ENCODE measurements at places on chromosomes 4 and X. TPM values are rescaled to one million over a fixed set of nuclear protein-coding genes. Genes with fewer than 3 reads are reported as not detected.

DNA sequence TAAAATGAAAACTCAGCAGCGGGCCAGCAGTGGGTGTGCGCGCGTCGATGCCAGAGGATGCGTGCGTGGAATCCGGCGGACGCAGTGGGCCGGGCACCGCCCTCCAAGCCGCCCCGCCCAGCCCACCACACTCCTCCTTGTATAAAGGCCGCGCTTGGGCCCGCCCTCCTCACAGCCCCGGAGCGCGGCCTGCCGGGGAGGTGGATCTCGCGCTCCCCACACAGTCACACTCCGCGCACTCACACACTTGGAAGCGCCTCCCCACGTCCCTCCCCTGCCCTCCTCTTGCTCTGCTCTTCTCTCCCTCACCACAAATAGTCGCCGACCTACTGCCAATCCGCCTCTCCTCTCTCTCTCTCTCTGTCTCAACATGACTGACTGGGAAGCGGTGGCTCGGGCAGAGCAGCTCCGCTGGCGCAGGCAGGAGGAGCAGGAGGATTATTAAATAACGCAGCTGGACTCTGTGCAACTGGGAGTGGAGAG lies at the start of gene CCSER1:
CCSER1 (plus strand) TSS at position 172 of the 483 bp plus-strand sequence.
- DNase-seq: peak; percentile 87

NAP1L5 gene
- total RNA-seq: 7.0 TPM

- no peak for DNase-seq
Measured at GRCh38 chrX:10747975-10748374, 127.6 kb upstream of the MID1 start.

PPBP gene
- 1.3 TPM for total RNA-seq

PRSS12 gene
- 2.2 TPM for total RNA-seq

- no peak for DNase-seq
Measured at GRCh38 chrX:24561121-24561520, 86.0 kb downstream of the PCYT1B start.

CENPVL1 gene
- total RNA-seq: not detected

DNA sequence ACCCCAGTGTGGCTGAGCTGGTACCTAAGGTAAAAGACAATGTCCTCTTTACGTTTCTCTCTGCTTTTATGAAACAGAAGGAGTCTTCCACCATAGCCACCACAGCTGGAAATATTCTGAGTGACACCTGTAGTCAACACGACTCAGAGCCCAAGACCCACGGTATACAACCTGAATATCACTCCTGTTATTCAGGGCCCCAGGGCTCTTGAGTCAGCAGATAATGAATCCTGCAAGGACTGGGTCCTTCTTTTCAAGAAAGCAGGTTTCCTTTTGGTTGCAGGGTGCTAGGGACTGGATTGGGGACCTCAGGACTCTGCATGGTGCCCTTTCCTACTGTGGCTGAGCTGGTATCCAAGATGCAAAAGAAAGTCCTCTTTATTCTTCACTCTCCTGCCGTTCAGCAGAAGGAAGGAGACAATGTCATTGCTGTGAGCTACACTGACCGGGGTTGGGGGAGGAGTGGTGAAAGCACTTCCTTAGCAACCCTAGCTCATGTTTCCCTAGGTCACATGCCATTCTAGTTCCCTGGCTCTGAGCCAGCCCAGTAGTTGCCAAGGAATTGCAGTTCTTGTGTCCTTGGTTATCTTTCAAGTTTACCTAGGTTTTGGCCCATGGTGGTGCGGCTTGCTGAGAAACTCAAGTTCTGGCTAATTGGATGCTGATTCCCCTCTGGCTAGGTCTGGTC lies 23.7 kb upstream of the UNC5C start:
- peak; percentile 60 for DNase-seq

IBSP gene
- total RNA-seq: not detected

- no peak for DNase-seq
Measured at GRCh38 chr4:183657564-183657963, 1.4 kb downstream of the RWDD4 start.

DNA sequence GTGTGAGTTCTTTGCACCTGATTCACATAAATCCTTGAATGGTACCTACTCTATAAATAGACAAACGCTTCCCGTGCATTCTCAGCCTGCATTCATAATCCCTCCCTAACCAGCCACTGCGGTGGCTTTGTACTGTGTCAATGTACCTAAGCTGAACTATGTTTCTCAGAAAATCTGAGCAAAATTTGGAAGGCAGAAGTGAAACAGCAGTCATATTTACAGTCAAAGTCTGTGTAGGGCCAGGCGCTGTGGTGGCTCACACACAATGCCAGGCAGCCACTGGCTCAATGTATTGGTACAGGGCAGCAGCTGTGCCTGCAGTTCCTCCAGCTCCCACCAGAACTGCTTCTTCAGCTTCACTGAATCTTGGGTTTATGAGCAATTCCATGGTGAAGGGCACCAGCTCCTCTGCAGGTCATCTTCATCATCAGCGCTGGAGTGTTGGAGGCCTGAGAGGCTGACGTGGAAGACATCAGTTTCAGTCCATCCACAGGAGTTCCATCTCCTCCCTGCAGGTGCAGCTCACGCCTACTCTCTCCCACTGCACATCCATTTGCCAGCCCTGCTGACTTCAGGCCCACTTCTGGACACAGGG lies 32.3 kb upstream of the IRF2 start:
- no peak for DNase-seq

GPM6B gene
- total RNA-seq: 35.7 TPM

DKK2 gene
- 1.6 TPM for total RNA-seq

DNA sequence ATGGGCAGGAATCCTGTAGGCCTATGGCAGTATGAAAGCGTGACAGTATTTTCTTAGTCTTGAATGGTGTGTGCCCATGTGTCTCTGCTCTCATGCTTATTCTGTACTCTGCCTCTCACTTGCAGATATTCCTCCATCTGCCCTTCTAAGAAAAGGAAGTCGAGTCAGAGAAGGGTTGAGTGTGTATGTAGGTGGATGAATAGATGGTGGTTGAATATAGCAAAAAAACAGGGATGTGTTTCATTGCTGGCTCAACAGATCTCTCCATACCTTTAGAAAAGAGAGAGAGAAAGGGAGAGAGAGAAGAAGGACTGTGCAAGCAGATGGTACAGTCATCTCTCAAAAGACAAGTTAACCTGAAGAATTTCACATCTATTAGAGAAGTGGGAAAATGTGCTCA lies 381.5 kb downstream of the FBXW7 start:
- no peak for DNase-seq

- no peak for DNase-seq
Measured at GRCh38 chr4:143046454-143046853, 138.3 kb upstream of the USP38 start.

All from breast epithelium (tissue), 4 donors.